ENCODE measurements at places on chromosomes 7 and 10.

GRCh38 chr10:65341323-65341925 is 1584.4 kb upstream of the LRRTM3 start:
- no peak for DNase-seq

DNA sequence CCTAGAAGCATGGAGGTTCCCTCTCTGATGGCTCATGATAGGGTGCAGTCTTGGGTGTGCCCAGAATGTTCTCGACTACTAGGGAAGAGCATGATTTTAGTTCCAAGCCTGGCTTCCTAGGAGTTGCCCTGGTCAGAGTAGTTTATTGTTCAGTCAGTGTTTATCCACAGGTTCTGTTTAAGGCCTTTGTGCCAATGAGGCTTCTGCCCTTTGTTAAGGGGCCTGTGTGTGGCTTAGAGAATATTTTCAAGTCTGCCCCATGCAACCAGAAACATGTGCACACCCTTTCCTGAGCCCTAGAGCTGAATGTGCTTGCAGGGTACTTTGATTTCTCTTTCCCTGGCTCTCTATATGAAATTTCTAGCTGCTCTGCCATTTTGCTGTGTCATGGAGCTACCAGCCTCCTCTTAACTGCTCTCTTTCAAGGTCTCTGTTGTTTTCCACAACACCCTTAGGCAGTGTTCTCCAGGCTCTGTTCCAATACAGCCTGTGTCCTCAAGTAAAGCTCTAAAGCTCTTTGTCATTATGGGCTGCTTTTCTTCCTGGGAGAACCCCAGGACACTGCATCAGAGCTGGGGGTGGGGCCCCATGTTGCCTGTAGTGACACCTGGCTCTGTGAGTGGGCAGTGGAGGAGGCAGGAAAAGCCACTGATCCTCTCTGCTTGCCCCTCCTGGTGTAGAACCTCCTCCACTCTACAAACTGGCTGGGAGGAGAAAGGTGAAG is 34.1 kb upstream of the TSPAN33 start:
- DNase-seq: no peak

DNA sequence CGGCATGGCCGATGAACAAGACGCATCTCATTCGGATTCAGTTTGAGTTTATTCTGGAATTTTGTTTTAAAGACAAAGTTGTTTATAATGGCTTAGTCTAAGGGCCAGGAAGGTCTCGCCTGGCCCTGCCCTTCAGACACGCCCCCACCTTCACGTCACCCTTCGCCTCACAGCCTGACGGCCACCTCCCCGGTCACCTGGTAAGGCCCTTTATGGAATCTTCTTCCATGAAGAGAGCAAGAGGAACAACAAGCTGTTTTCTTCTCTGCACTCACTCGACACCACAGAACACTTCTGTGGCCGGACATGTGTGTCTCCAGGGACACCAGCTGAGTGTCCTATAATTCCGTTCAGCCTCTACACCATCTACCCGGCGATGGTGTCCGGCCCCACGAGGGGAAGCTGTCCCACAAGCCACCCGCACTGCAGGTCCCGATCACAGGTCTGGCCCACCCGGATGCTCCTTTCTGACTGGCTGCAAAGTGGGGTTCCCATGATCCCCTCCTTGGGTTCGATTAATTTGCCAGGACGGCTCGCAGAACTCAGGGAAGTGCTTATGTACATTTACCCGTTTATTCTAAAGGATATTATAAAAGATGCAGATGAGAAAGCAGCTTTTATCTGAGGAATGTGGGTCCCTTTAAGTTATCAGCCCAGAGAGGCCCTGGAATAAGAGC is 17.4 kb upstream of the KNDC1 start:
- no peak for DNase-seq

GRCh38 chr10:71829896-71830295 is 21.2 kb downstream of the PSAP start:
- DNase-seq: no peak

DNA sequence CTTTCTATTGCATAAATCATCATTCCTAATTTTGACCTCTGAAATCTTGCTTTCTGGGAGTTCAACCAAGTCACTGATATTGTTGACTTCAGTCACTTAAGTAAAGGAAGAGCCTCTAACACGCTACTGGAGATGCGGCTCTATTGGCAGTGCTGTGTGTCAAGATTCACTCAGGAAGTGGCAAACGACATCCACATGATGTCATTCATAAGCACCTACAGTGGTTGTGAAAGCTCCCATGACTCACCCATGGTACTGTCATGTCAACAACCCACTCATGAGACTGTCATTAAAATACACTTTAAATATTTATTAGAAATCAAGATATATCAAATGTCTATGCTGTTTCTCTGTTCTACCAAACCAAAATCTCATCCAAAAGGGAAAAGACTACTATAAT is 52.5 kb upstream of the LHFPL3 start:
- no peak for DNase-seq

GRCh38 chr7:61111-61510 is 131.3 kb upstream of the FAM20C start:
- DNase-seq: no peak

GRCh38 chr7:11792166-11792565 is 39.8 kb downstream of the THSD7A start:
- DNase-seq: no peak

- no peak for DNase-seq
These were observed 28.5 kb upstream of the CAMK1D start for GRCh38 chr10:12320892-12321291.

GRCh38 chr7:47505312-47506007 is 76.5 kb downstream of the TNS3 start:
- no peak for DNase-seq

DNA sequence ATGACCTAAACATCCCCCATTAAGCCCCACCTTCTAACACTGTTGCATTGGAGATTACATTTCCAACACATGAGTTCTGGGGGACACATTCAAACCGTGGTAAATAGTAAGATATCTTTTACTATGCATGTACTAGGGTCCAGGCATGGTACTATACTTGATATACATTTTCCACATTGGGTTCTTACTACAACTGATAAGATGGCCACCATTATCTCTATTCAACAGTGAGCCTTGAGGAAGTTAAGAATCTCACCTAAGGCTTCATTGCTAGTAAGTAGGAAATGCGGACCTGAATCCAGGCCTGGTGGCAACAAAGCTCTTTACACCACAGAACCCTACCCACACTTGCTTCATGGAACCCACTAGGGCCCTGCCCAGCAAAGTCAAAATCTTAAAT is 5.7 kb downstream of the PANK1 start:
- no peak for DNase-seq

DNA sequence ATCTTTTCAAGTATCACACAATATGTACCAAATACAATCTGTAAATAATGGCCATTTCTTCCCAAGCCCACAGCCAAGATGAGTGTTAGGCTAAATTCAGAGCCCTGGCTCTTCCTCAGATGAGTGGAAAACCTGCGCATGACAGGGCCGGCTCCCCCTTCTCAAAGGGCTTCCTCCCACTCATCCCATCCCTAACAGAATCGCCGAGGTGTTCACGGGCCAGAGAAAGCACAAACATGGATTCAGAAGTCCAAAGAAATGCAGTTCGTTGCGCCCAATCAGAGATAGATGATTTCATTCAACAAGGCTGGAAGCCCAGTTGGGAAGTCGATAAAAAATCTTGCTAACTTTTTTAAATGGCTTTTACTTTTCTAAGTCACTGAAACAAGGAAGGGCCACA is 121.8 kb downstream of the UBE2H start:
- no peak for DNase-seq

All from GM18507 (cell line).